Purkinje cell (primary cell): ENCODE measurements at places on chromosomes 2 and 18. TPM values are rescaled to one million over a fixed set of nuclear protein-coding genes. Genes with fewer than 3 reads are reported as not detected.

FAP gene
- polyA plus RNA-seq, result 3.9 TPM in 1 of 2 replicates, not detected in the other

KANSL1L gene
- 12.6 and 18.5 TPM in 2 replicates for polyA plus RNA-seq

NT5DC4 gene
- polyA plus RNA-seq, result 0.18 TPM in 1 of 2 replicates, not detected in the other

MROH2A gene
- not detected in 2 replicates for polyA plus RNA-seq

RNF125 gene
- polyA plus RNA-seq, result 4.7 TPM in 1 of 2 replicates, not detected in the other

MLPH gene
- not detected in 2 replicates for polyA plus RNA-seq

CCDC178 gene
- polyA plus RNA-seq, result not detected in 2 replicates

ZEB2 gene
- 9.3 and 31.7 TPM in 2 replicates for polyA plus RNA-seq

UGT1A8 gene
- polyA plus RNA-seq, result not detected in 2 replicates

CAPN14 gene
- polyA plus RNA-seq, result 0.14 TPM in 1 of 2 replicates, not detected in the other

ERICH2 gene
- polyA plus RNA-seq, result 18.1 and 23.4 TPM in 2 replicates

ALKAL2 gene
- polyA plus RNA-seq, result not detected in 2 replicates

ZDBF2 gene
- 7.6 and 11.1 TPM in 2 replicates for polyA plus RNA-seq

OSBPL6 gene
- polyA plus RNA-seq, result 33.5 and 35.2 TPM in 2 replicates

ZSCAN30 gene
- 5.7 and 31.3 TPM in 2 replicates for polyA plus RNA-seq

GPATCH11 gene
- 17.0 and 24.1 TPM in 2 replicates for polyA plus RNA-seq

SERPINB4 gene
- 0.55 TPM in 1 of 2 replicates, not detected in the other for polyA plus RNA-seq

ASXL3 gene
- 0.50 and 2.2 TPM in 2 replicates for polyA plus RNA-seq

MAP3K19 gene
- 1.9 TPM in 1 of 2 replicates, not detected in the other for polyA plus RNA-seq

UBE2E3 gene
- 59.5 and 89.5 TPM in 2 replicates for polyA plus RNA-seq

GAL3ST2 gene
- polyA plus RNA-seq, result not detected in 2 replicates

MATN3 gene
- 0.65 TPM in 1 of 2 replicates, not detected in the other for polyA plus RNA-seq

DNAH6 gene
- polyA plus RNA-seq, result 1.4 TPM in 1 of 2 replicates, not detected in the other
